Stimulated activated CD4-positive, alpha-beta T cell treated with anti-CD3 and anti-CD28 coated beads, Interleukin-2, amount 100 ng/mL, for 24 hours (primary cell): ENCODE measurements at places on chromosomes 3 and 15.

DNA sequence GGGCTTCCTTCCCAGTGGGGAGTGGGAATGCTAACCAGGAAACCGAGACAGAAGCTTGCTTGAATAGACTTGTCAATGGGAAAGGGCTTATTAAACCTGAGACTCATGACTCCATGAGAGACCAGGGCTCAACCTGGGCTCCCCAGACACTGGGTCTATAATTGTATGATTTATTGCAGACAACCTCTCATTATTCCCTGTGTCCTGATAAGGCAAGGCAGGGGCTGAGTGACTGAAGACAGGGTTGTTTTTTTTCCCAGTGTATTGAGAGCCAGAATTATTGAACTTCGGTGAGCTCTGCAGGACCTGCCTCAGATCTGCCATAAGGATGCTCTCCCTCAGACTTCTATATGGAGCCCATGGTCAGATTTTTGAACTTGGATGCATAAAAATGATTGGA lies 79.5 kb upstream of the KLHL25 start:
- DNase-seq, result no peak

DNA sequence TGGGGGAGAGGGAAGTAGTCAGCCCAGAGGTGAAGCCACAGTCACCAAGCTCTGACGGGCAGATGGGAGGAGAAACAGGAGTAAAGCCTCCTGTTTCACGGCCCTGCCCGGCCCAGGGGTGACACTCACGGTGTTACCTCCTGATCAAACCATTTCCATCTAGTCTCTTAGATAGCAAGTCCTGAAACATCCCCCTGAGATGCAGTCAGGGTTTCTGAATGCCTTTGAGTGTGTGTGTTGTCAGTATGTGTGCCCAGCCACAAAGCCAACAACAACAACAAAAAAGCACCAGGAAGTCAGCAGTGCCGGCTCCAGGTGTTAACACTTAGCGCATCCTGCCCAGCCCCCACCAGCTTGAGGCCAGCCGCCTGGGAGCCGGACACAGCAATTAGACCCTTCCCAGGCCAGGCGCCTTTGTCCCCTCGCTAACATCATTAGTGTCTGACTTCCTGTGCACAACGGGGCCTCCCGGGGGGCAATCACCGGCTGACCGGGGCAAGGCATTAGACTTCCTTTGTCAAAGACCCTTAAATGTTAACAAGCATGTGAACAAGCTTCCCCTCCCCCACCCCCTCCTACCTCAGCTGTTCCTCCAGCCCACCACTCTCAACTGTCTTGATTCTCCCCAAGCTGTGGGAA lies 34.5 kb downstream of the IL17RD start:
- DNase-seq, result no peak

DNA sequence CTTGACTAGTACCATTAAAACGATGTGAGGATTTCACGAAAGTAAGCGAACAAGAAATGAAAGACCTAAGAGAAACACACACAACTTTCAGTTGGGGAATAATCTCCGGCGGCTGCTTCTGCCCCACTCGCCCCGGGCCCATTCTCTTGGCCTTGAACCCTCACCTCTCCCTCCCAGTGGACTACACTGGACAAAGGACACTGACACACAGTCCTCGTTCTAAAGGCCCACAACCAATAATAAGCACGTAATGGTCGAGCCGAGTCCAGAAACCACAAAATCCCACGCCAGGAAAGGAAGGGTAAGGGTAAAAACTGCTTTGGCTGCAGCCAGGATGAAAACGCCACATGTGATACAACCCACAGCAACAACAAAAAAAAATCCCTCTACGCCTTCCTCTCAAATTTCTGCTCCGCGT lies 469 bp downstream of the ZNF770 start:
- DNase-seq, result peak; percentile 22

GRCh38 chr3:117106396-117106795 lies 396.8 kb downstream of the TUSC7 start:
- DNase-seq, result no peak

DNA sequence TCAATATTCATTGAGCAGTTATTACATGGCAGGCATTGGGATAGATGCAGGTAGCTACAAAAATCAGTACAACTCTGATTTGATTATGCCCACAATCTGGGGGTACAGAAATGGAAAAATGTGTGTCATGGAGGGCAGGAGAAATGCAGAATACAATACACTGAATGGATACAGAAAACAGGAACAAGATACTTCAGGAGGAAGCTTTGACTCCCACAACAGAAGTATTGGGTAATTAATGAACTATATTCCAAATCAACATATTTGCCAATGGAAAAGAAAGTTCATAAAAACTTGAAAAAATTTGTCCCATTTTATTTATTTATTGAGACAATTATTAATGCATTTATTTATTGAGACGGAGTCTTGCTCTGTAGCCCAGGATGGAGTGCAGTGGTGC lies 207.0 kb downstream of the SUCLG2 start:
- no peak for DNase-seq

DNA sequence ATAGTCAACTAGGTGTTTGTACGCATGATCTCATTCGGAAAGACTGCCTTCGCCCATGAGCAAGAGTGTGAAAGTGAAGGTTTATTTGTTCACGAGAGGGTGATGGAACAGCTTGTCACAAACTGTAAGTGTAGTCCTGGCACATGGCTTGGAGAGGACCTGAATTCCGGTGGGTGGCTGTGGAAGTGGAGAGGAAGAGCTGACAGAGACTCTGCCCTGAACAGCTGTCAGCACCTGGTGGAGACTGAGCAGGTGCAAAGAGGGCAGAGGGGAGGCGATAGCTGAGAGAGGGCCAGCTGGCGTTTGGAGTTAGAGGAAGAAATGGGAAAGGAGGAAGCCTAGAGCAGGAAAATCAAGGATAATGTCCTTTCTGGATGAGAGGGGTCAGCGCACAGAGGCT lies 155.7 kb downstream of the EEFSEC start:
- no peak for DNase-seq

DNA sequence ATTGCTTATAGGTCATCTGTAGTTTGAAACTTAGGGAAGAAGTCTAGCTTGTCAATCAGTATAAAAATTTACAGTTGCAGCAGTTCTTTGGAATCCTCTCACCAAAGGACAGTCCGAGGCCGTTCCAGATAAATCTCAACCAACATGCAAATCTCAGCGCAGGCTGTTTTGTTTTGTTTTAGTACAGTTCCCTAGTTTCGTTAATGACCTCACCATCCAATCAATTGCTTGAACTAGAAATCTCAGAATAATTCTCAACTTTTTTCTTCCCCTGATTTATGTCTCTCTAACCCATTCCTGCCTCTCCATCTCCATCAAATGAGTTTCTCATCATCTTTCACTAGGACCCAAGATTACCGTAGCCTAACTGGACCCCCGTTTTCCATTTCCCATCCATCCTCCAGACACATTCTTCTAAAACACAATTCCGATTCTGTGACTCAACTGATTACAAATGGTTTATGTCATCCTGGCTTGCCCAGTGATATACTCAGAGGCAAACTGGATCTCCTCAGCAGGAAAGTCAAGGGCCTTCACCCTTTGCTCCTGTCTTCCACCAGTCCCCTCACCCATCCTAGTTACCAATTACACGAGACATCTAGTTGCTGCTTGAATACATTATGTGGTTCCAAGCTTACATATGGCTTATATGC lies 1.3 kb downstream of the SMCO1 start:
- no peak for DNase-seq

GRCh38 chr3:171049861-171050444 lies 23.4 kb upstream of the SLC2A2 start:
- peak; percentile 44 for DNase-seq

GRCh38 chr3:122758877-122759560 lies 34.6 kb downstream of the HSPBAP1 start:
- no peak for DNase-seq

DNA sequence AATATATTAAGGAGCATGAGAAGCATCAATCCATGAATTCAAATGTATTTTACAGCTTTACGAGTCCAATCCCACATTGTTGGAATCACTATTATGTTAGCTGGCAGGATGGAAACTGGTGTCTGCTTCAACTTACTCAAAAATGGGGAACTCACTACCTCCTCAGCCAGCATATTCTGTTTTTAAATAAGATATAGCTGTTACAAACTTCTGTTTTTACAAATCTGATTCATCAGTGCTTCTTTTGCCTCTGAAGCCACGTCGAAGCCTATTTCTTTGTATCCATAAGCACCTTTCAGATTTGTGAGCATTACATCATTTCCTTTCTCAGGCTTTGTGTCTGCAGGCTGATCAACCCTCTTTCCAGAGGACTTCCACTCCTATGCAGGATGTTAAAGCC lies 105.9 kb downstream of the TPRG1 start:
- DNase-seq, result no peak

GRCh38 chr3:157232141-157232540 lies 72.2 kb upstream of the CCNL1 start:
- DNase-seq, result no peak

- DNase-seq, result no peak
These were observed 9.3 kb upstream of the SRP14 start for GRCh38 chr15:40048211-40048792.

GRCh38 chr3:180875124-180875698 lies 37.3 kb upstream of the FXR1 start:
- DNase-seq, result no peak

DNA sequence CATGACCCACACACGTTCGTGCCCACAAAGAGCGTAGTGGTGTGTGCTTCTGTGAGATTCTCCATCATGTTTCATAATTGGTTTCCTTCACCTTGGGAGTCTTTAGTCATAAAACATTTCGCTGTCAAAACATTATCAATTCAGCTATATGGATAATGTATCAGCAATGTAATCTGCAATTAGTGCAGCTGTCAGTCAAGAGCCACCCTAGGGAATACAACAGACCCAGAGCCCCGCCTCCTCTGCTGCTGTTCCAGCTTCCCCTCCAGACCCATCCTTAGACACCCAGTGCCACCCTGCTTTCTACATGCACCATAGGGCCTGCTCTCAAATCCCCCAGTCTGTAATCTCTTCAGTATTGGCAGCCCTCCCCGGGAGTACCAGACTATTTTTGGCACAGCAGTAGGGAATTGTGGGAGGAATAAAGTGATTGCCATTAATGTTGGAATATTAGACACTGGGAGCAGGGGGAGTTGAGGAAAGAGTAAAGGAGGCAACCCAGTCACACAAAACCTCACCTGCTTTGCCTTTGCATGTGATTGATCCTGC lies 31.5 kb upstream of the C3orf80 start:
- no peak for DNase-seq

DNA sequence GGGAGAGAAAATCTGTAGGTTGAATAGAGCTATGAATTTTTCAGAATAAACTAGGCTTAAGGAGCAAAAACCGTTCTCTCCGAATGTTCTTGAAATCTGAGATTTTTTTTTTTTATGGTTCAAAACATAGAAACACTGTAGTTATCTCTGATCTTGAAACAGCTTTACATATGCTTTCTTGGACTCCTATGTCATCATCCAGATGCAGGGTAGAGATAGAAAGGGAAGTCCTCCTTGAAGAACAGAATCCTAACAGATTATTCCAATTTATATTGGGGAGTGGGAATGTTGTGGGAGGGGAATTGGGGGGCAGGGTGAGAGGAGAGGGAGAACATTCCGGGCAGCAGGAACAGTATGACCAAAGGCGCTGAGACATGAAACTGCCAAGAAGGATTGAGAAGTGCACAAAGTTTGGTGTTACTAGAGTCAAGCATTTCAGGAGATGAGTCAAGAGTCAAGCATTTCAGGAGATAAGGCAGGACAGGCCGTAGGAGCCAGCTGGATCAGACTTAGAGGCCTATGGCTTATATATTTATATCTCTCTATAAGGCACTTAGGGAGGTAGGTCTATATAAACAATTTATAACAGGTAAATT lies 21.9 kb upstream of the ST3GAL6 start:
- DNase-seq, result no peak

DNA sequence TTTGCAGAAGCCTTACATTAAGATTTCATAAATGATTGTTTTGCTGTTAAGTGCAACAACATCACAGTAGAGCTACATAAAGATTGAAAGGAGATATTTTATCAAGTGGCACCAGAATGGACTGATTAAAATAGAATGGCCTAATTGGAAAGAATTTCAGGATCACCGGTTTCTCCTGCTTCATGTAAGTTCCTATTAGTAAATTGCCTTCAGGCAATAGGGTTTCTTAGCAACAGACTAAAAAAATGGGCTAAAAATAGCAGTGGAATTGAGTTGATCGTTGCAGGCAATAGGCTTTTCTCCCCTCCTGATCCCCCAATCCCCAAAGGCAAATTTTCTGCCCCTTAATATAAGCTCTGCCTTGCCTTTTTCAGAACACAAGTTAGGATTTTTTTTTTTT lies 917 bp downstream of the LNP1 start:
- DNase-seq, result no peak

GRCh38 chr3:46906471-46907058 lies 29.0 kb downstream of the PTH1R start:
- DNase-seq, result no peak

GRCh38 chr15:40569129-40569953 lies at the start of gene RPUSD2:
TSS of gene RPUSD2 (plus strand) at chr15:40569299. CDS start at chr15:40569338, 39 bp downstream.
- peak; percentile 93 for DNase-seq

GRCh38 chr3:14434498-14435151 lies 32.2 kb downstream of the SLC6A6 start:
- no peak for DNase-seq

GRCh38 chr3:196553551-196553950 lies 14.8 kb downstream of the WDR53 start:
- DNase-seq, result no peak

DNA sequence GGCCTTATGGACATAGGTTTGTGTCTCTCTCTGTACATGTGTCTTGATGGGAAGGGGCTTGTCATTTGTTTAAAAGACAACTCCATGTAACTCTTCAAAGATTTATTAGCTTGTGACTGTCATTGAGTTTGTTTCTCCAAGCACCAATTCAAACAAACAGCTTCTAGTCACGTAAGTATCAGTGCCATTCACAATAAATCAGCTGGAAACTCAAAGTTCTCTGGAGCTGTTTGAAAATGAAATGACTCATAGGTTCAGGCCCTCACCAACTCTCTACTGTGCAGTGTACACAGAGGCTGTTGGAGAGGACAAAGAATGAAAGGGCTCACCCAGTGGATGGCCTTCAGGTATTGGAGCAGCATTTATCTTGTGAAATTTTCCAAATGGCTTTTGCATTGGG lies 476.3 kb downstream of the AGBL1 start:
- DNase-seq, result no peak

- no peak for DNase-seq
These were observed 24.5 kb downstream of the CFAP100 start for GRCh38 chr3:126419151-126419703.

GRCh38 chr3:186417791-186418190 lies 55.8 kb upstream of the DGKG start:
- DNase-seq, result no peak

DNA sequence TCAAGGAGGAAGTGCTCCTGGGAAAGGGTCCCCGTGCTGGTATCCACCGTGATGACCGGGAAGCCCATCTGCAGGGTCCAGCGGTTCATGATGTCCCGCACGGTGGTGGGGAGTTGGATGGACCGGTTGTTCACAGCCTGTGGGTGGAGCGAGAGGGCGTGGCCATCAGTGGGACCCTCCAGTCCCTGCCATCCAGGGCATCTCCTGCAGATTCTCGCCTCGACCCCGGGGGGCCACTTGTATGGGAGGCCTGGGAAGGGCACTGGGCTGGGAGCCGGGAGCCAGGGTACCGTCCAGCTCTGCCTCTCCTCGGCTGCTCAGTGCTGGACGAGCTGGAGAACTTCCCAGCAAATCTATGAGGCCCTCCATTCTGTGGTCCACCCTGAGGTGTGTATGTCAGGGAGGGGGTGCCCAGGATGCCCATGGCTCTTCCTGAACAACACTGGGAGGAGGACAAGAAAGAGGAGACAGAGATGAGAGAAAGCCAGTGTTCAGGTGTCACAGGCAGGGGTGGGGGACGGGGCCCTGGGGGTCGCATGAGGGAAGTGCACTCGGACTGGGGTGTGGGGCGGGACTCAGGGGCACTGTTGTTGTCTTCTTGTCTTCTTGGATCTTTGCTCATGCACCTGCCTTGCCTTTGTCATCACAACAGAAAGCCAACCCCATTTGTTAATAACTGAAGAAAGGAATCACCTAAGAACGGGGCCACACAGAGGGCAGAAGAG lies 13.0 kb downstream of the ANPEP start:
- no peak for DNase-seq
